Left renal cortex interstitium (tissue), 4 donors: ENCODE measurements at places on chromosomes 11 and 22. TPM values are rescaled to one million over a fixed set of nuclear protein-coding genes. Genes with fewer than 3 reads are reported as not detected.

SLC25A22 gene
- polyA plus RNA-seq, result 13.1 TPM

DNA sequence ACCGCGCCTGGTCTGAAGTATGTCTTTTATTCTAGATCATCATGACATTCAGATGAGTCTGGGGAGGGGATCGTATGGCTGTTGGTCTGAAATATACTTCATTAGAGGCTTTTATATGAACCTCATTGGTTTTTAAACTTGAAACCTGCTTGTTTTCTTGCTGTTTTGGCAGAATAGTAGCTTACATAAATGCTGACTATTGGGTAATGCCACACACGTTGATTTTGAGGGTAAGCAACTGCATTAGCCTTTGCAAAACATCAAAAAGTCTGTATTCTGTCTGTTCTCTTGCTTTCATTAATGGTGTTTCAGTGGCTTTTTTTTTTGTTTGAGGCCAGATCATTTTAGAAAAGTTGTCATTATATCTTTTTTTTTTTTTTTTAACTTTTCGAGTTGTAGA lies 14.2 kb downstream of the PPME1 start:
- DNase-seq, result no peak

GRCh38 chr11:33716243-33716642 lies 15.6 kb upstream of the C11orf91 start:
- DNase-seq, result no peak

- no peak for DNase-seq
These were observed 7.4 kb downstream of the CCDC34 start for GRCh38 chr11:27355575-27356104.

DNA sequence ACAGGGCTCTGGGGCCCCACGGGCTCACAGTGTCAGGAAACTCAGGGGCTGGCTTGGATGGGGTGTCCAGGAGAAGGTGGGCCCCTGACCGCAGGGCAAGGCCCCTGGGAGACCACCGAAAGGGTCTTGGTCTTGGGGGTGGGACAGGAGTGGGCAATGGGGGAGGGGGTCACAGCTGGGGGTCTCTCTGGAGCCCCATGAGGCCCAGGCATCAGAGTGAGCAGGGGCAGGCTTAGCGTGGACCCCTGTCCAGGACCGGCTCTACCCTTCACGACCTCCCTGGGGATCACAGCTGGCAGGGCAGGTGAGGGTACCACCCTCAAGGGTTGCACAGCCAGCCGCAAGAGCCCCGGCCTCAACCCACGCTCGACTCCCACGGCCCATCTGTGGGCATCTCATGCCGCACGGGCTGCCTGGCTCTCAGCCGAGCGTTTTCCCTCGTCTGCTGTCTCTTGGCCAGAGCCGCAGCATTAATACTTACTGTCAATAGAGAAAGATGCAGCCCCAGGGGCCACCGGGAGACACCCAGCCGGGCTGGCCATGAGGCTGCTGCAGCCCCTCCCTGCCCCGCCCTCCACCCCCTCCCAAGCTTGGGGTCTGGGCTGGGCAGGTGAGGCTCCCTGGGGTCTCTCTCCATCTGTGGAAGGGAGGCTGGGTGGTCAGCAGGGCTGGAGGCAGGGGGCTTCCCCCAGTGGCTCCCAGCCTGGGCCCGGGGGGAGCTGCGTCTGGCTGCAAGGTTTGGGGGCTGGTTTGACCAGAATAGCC lies 662 bp downstream of the MUC5B start:
- no peak for DNase-seq

GRCh38 chr11:68051191-68052136 lies 12.6 kb downstream of the TCIRG1 start:
- DNase-seq, result no peak

- DNase-seq, result no peak
These were observed 124.4 kb downstream of the ETS1 start for GRCh38 chr11:128462922-128463321.
